ENCODE measurements at places on chromosomes 4 and X.

DNA sequence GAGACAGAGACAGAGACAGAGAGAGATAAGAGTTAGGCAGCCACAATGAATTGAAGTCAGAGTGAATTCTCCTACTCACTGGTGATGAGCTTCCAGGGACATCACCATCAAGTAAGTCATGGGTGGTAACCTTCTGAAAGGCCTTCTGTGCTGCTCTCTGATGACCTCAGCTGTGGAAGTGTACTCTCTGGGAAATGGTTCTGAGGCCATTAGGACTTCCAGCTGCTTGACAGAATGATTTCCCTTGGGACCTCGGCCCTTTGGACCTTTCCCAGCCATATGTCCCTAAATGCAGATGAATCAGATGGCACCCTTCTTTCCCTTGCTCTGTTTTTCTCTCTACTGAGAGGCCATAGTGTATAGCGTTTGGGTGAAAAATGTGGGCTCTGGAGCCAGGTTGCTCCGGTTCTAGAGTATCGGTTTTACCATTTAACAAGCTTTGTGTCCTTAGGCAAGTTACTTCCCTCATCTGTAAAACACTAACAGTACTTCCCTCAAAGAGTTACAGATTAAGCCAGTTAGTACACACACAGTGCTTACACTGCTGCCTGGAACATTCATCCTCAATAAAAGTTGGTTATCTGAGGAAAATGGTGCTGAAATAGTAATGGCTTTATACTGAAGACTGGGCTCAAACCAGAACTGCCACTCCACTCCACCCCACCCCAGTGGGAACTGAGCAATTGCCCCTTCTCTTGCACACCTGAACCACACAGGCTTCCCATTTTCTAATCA, 7.6 kb downstream of the SEPTIN11 start:
- peak; percentile 35 for DNase-seq

DNA sequence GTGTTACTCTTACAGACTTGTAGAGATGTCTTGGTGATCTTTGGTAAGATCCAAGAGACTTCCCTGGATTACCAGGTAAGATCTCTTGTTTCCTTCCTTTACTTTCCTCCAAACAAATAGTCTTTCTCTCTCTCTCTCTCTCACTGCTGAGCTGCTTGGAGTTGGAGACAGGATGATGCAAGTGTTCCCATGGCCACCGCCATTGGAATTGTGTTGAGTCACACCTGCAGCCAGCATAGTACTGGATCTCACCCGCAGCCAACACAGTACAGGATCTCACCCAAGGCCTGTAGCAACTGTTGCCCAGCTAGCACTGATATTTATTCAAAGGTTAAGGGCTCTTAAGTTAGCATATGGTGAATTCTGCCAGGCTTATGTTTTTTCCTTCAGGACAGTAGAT, 1080.9 kb downstream of the FAT4 start:
- DNase-seq: no peak

DNA sequence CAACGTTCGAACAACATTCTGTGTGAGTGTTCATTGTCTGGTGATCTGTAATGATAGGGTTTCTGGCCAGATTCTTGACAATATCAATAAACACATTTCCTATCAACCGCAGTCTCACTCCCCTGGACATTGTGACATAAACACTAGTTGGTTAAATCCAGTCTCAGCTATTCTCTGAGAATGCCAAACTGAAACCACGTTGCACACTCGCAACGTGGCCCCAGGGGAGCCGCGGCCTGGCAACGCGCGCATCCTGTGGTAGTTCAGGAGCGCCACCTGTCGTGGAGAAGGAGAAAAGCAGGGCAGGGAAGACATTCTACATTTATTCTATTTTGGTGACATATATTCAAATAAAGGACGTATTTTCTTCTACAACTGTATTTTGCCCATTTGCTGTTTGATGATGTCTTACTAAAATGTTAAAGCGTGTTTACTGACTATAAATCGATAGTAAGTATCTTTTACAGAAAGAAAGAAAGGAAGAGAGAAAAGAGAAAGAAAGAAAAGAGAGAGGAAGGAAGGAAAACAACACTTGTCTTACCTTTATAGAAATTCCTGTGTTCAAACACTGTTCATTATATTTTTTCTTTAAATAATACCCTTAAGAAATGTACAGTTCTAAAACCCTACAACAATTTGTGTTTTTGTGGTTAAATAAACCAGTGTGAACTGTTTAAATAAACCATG, 738.3 kb upstream of the FRG1 start:
- DNase-seq: peak; percentile 71

DNA sequence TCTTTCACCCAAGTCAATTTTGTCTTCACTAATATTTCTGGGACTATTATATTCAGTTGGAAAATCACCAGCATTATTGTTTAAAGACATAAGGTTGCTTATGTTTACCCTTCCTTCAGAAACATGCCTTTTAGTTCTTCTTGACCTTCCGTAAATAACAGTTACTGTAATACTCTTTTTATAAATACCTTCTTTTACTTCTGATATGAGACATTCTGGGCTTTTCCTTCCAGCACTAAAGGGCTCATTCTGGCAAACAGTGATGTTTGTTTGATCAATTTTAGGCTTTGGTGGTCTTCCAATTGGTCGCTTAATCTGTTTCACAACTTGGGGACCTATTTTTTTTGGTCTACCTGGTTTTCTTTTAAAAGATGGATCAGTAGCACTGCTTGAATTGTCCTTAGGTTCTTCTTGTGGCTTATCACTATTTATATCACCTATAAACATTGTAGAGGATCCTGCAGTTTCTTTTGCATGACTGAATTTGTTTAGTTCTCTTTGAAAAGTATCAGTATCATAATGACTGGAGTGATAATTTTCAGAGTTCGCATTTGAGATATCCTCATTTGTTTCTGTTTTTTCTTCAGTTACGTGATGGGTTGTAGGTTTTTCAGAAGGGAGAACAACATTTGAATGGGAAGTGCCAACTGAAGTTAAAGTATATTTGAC, 64.8 kb downstream of the NCAPG start:
- no peak for DNase-seq

DNA sequence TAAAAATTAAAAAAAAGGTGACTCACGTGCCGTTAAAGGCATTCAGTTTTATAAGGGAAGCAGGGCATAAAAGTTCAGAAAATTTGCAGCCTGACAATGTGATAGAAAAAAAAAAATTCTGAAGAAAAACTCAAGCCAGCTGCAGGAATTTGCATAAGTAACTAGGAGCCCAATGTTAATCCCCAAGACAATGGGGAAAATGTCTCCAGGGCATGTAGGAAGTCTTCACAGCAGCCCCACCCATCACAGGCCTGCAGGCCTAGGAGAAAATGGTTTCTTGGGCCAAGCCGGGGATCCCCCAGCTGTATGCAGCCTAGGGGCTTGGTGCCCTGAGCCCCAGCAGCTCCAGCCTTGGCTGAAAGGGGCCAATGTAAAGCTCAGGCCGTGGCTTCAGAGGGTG, 31.2 kb downstream of the CHM start:
- no peak for DNase-seq

DNA sequence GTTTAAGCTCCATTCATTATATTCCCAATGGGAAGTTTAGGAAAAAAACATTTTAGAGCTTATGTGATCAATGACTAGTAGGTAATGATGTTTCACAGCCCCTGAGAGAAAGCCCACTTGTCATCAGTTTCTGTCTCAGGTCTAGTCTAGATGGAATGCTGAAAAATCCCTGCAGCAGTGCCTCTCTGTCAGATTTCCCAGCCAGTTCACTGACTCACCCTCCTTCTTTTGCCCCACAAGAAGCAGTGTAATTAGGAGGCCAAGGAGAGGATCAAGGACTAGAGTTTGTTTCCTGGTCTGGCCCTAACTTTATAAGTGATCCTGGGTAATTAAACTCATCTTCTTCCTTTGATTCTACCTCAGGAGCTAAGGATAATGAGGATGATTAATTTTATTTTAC, 118.7 kb upstream of the ANXA3 start:
- DNase-seq: peak; percentile 37

- no peak for DNase-seq
Measured at GRCh38 chr4:72377491-72378194, 191.4 kb downstream of the ADAMTS3 start.

DNA sequence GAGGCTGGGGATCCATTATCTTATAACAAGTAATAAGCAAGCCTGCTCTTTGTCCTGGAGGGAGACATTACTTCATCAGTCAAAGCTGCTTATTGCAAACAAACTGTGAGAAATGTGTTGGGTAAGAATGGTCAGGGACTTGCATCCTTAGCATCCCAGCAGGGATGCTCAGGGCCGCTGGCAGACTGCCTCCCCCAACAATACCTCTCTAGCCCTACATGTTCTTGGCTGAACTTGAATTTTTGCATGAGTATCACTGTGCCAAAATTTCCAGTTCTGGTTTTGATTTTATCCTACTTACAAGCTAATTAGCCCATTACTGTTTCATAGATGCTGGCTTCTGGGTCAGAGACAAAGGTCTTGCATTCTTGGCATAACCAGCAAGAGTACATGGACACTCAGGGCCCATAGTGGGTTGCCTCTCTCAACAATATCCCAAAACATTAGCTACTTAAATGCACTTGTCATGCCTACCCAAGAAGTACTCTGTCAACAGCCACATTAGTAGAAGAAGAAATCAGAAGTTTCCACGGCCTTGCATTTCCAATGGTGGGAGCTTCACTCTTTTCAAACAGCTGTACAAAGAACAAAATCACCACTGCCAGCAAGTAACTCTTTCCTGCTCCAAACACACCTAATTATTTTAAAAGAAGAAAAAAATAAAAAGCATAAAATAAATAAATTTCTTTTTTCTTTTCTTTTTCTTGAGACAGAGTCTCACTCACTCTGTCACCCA, 41.9 kb upstream of the NEUROG2 start:
- no peak for DNase-seq

GRCh38 chrX:3290561-3290960, 55.9 kb downstream of the MXRA5 start:
- DNase-seq: no peak

- DNase-seq: no peak
Measured at GRCh38 chrX:32893751-32894150, 317.6 kb downstream of the DMD start.

DNA sequence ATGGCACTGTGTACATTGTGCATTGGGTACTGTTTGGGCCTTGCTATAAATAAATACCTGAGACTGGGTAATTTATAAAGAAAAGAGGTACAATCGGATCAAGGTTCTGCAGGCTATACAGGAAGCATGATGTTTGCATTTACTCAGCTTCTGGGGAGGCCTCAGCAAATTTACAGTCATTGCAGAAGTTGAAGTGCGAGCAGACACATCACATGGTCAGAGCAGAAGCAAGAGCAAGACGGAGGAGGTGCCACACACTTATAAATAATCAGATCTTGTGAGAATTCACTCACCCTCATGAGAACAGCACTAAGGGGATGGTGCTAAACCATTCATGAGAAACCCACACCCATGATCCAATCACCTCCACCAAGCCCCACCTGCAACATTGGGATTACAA, 505.0 kb downstream of the ARAP2 start:
- DNase-seq: no peak

- no peak for DNase-seq
Measured at GRCh38 chrX:68454476-68455150, 21.3 kb upstream of the OPHN1 start.

GRCh38 chrX:144334577-144334976, 450.7 kb downstream of the UBE2NL start:
- DNase-seq: no peak

DNA sequence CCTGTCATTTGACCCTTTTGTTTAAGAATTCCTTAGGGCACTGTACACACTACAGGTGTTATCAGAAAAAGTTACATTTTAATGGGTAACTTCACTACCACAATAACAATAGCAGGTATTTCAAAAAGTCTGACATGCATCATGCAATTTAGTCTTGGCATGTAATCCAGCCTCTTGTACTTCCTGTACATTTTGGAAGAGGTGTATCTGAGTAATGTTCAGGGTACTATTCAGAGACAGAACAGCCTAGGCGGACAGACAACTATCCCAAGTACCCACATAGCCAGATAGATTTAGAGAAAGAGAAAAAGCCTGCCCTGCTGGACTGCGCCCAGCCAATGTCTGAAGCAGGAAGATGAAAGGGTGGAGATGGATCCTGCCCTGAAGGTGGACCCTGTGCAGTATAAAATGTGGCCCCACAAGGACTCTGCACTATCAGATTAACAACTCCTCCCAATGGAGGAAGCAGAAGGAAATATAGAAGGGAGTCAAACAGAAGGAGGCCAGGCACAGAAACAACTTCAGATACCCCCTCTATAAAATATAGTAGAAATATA, 8.5 kb downstream of the UGT2B7 start:
- DNase-seq: no peak

DNA sequence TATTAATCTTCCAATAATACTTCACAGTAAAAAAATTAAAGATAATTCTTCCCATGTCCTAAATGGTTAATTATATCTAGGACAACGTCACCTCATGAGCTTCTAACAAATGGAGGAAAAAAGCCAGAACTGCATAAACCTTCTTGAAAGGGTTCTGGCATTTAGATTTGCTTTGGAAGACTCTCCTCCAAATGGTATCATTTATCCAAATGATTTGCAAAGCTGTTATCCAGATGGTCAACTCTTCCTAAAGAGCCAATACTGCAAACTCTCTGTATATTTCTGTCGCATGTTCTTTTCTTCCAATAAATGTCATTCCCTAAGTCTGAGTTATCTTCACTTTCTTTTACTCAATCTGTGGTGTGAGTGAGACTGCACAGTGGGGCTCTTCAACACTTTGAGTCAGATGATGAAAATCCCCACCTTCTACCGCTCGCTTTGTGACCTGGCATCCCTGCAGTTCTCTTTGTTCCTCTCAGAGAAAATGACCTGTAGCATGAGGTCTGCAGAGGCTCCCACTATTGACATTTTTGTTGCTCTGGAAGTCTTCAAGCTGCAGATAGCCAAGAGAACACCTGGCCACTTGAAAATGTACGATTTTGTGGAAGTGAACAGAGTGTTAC, 52.9 kb downstream of the TMEM150C start:
- DNase-seq: no peak

GRCh38 chr4:150067859-150068258, 10.4 kb upstream of the DCLK2 start:
- DNase-seq: peak; percentile 26

DNA sequence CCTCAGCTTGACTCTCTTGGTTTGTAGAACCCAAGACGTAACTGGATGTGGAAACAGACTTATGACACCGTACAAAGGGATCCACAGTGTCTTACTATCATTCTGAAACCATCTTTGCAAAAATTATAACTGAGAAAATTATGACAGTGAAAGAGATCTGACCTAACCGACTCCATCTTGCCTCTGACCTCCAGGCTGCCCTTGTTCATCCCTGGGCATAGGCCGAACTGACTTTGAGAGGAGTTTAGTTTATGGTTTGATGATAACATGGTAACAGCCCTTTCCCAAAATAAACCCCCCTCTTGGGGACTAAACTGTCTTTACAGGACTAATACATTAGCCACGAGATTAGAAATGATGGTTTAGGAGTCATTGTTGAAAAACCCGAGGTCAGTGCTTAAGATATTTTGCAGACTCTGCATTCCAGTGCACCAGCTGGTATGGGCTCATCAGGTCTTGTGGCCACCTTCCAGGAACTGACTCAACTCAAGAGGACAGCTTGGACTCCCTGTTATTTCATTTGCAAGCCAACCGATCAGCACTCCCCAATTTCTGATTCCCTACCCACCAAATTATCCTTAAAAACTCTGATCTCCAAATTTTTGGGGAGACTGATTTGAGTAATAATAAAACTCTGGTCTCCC, 49.6 kb downstream of the CASP3 start:
- DNase-seq: peak; percentile 9
